ENCODE measurements at places on chromosomes 1 and 21.

DNA sequence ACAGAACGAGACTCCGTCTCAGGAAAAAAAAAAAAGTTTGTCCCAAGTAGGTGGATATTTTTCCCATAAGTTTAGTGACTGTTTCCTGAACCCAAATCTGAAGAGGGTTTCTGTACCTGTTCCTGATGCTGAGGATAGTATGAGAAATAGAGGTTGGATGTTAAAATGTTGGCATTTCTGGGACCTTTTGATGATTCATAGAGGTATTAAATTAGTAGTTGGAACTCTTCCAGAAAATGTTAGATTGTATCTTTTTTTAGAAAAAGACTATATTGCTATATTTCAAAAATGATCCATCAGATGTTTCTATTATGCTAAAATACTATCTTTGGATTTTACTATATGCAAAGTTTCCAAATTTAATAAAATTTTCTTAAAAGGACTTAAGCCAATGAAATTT lies 2.9 kb upstream of the CENPL start:
- peak; percentile 8 for DNase-seq

- DNase-seq = no peak
These were observed 455.2 kb downstream of the AJAP1 start for GRCh38 chr1:5109633-5110032.

- DNase-seq = no peak
These were observed 76.4 kb upstream of the MAN1A2 start for GRCh38 chr1:117290890-117291289.

- DNase-seq = no peak
These were observed 866 bp upstream of the WNT2B start for GRCh38 chr1:112507921-112508277.

DNA sequence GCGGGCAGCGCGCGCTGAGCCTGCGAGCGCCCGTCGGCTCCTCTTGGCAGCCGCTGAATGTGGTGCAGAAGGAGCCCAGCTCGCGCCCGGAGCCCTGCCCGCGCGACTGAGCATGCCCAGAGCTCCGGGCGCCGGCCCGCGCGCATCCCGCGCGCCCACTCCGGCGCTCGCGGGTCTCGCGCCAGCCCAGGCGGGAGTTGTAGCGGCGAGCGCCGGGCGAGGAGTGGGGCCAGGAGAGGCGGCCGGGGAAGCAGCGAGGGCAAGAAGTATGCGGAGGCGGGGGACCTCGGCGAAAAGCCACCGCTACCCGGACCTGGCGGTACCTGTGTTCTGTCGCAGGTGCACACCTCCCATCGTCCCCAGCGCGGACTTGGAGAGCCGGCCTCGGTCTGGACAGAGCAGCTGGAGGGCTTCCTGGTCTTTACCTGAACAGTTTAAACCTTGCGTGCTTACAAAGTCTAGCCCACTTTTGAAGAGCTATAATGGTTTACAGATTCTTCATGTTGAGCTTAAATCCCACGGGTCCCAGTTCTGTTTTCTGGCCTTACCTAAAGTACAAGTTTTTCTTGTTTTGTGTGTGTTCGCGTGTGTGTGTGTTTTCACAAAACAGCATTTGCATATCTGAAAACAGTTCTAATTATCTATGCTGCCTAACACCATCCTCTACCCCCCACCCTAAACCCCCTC lies at the start of gene DDAH1:
Gene DDAH1 (minus strand): TSS at position 61 of the 687 bp plus-strand sequence. CDS start 114 bp downstream, outside the sequence.
- DNase-seq = peak; percentile 78

DNA sequence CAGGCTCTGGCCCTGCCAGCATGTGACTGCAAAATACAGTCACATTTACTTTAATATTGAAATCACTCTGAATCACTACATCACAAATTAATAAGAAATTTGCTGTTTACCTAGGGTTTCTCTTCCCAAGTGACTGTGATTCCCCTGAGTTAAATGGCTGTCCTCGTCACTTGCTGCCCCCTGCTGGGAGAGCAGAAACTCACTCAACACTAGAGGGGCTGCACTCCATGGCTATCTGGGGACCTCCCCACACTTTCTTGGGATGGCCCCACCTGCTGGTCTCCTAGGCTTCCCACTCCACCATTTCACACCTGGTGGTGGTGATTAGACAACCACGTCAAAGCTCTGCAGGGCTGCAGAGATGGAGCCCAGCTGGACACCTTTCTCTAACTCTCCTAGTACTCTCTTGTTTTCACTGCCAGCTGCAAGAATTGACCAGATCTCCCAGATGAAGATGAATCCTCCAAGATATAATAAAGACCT lies 63.4 kb downstream of the CD2 start:
- DNase-seq = peak; percentile 65

GRCh38 chr1:22969304-22969709 lies 3.4 kb downstream of the LACTBL1 start:
- DNase-seq = peak; percentile 88

- DNase-seq = peak; percentile 13
These were observed 32.1 kb downstream of the EXTL2 start for GRCh38 chr1:100862591-100862990.

GRCh38 chr1:19602486-19602885 lies 41.6 kb upstream of the NBL1 start:
- no peak for DNase-seq

- no peak for DNase-seq
These were observed 393.6 kb downstream of the AGBL4 start for GRCh38 chr1:49630156-49630555.

DNA sequence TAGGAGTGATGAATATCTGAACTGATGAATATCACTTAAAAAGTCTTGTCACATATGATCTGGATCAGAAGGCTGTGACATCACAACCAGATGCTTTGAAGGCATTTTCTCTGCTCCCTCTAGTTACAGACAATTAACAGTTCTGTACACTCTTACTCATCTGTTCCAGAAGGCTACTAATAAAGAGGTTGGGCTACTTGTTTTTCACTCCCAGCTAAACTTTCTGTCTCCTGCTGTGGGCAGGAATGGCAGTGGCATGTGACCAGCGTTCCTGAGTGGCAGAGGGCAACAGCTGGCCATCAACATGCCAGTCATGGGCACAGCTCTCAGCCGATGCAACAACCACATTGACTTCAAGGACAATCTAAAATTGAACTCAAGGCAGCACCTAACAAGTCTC lies 66.7 kb downstream of the SLC45A1 start:
- DNase-seq = peak; percentile 37

All from dermis blood vessel endothelial cell (primary cell).